Placental pericyte (primary cell): ENCODE measurements at places on chromosomes 6 and 20. TPM values are rescaled to one million over a fixed set of nuclear protein-coding genes. Genes with fewer than 3 reads are reported as not detected.

MRS2 gene
- 24.1 and 34.9 TPM in 2 replicates for total RNA-seq

FLRT3 gene
- total RNA-seq, result 4.4 and 43.1 TPM in 2 replicates

TBP gene
- 15.5 and 23.3 TPM in 2 replicates for total RNA-seq

MEP1A gene
- total RNA-seq, result not detected in 2 replicates

SPAG4 gene
- total RNA-seq, result 5.0 and 5.3 TPM in 2 replicates

MCCD1 gene
- not detected in 2 replicates for total RNA-seq

NANP gene
- total RNA-seq, result 6.3 and 11.3 TPM in 2 replicates

CRIP3 gene
- total RNA-seq, result not detected in 2 replicates

KIF25 gene
- 0.14 and 0.22 TPM in 2 replicates for total RNA-seq

LST1 gene
- total RNA-seq, result not detected in 2 replicates

ADGRB3 gene
- 0.29 TPM in 1 of 2 replicates, not detected in the other for total RNA-seq
